Upper lobe of left lung (tissue), 6 donors: ENCODE measurements at places on chromosomes 13 and 19. TPM values are rescaled to one million over a fixed set of nuclear protein-coding genes. Genes with fewer than 3 reads are reported as not detected.

DNA sequence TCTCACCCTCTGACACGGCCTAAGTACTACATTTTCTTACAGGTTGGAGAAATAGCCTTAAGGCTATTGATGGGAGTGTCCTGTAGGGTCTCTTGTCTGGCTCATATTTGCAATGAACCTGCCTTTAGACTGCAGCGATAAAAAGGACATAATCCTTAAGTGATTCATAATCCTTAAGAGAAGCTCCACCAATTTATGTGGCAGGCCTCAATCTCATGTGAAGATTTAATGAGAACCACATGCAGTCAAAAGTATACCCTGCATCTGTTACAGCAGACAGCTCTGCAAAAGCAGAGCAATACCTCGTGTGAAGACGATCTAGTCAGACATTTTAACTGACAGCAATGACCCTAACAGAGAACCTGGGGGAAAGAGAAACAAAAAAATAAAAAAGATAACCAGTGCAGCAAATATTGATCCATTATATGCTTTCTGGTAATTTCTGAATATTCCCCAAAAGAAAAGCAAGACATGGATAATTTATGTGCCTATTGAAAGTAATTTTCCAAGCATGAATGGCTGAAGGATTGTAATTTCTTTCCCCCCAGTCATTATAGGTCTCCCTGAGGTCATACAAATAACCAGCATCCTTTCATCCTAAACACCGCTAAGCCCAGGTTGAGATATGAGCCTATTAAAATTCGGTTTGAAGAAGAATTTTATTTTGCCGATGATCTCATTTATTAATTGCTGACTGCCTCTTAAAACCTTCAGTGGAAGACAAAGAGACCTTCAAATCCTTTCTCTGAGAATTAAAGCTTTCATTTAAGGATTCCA, 321.8 kb upstream of the NBEA start:
- no peaks in the 10 kb centered on the region for H3K36me3 ChIP-seq
- H3K4me3 ChIP-seq = no peak overlapping the region
- no peaks in the 10 kb centered on the region for H3K4me1 ChIP-seq
- no peak for DNase-seq
- no peak overlapping the region for H3K27ac ChIP-seq

IGFL1 gene
- not detected for total RNA-seq

ZNF492 gene
- total RNA-seq = 2.1 TPM

- no peak overlapping the region for H3K4me3 ChIP-seq
- peaks cover 16% of the 10 kb centered on the region for H3K4me1 ChIP-seq
- H3K36me3 ChIP-seq = peaks cover 42% of the 10 kb centered on the region
- peak; percentile 83 for DNase-seq
- H3K27ac ChIP-seq = no peak overlapping the region
- no peaks in the 10 kb centered on the region for H3K27me3 ChIP-seq
These were observed 8.5 kb downstream of the CBARP start for GRCh38 chr19:1229056-1229923.

- no peak overlapping the region for H3K27ac ChIP-seq
- DNase-seq = no peak
- no peaks in the 10 kb centered on the region for H3K36me3 ChIP-seq
- H3K27me3 ChIP-seq = no peaks in the 10 kb centered on the region
- peaks cover 3% of the 10 kb centered on the region for H3K4me1 ChIP-seq
- H3K4me3 ChIP-seq = no peak overlapping the region
These were observed 525.9 kb downstream of the FGF9 start for GRCh38 chr13:22196777-22197176.

DNA sequence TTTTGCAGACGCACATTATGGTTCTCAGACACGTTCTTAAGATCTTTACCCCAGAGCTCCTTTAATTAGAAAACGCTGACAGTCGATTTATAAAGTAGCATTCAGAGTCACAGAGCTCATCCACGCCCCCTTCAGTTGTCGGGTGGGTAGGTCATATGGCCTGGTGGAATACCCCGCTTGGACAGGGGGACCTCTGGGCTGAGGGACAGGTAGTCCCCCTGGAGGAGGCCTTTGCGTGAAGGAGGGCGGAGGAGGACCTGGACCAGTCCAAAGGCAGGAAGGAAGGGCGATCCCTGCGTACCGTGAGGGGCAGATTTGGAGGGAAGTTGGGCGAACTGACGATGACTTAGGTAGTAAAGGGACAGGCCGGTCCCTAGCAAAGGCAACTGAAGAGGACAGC, 20.5 kb downstream of the VASP start:
- H3K36me3 ChIP-seq = peaks cover 8% of the 10 kb centered on the region
- peaks cover 13% of the 10 kb centered on the region for H3K4me1 ChIP-seq
- no peaks in the 10 kb centered on the region for H3K27me3 ChIP-seq
